NCI-H2107 (cell line): ENCODE measurements at places on chromosomes 4 and X.

DNA sequence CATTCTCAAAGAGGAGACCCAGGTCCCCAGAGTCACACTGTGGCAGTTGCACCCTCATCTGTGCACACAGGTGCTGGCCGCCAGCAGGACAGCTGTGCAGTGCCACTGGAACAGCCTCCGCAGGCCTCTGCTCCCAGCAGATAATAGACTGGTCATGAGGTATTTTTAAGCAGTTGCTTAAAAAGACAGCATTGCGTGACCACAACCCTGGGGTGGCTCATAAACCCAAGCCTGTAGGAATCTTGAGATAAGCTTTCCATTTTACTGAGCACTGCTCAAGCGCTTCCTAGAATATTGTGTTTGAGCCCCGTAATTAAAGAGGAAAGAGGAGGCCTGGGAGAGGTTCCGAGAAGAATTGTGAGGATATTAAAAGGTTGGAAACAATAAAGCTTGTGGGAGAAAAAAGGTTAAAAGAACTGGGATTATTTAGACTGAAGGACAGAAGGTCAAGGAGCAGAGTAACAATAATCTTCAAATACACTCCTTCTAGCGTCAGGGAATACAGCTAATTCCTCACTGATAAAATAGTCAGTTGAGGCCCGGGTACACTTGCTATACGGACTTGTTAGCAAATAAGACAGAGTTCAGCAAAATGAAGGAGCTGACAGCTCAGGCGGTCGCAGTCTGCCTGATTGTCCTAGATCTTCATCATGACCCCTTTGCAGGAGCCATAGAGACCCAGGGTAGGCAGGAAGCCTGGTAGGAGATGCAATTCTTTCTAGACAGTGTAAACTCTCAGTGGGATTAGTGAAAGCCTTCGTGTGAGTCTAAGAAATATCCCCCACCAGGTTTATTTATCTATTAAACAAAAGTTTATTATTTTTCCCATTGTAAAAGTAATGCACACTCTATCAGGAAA is 86.2 kb upstream of the KIT start:
- no peak for DNase-seq

DNA sequence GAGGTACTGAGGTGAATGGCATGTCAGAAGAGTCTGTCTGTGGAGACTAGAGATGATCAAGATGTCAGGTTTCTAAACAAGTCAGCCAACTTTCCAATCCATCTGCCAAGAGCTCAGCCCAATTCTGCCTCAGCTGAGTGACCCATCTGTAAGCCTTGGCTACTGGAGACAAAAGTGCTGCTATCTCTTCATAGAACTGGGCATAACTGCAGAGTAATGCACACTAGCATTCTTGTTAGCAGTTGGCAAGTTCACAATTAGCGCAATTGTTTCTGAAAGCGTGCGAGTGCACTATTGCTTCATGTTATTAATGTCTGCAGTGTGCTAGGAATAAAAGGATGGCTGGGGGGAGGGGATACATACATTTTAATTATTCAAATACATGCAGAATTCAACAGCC is 32.9 kb upstream of the SH3D19 start:
- no peak for DNase-seq

GRCh38 chr4:105840426-105841174 is 54.7 kb upstream of the NPNT start:
- DNase-seq = no peak

DNA sequence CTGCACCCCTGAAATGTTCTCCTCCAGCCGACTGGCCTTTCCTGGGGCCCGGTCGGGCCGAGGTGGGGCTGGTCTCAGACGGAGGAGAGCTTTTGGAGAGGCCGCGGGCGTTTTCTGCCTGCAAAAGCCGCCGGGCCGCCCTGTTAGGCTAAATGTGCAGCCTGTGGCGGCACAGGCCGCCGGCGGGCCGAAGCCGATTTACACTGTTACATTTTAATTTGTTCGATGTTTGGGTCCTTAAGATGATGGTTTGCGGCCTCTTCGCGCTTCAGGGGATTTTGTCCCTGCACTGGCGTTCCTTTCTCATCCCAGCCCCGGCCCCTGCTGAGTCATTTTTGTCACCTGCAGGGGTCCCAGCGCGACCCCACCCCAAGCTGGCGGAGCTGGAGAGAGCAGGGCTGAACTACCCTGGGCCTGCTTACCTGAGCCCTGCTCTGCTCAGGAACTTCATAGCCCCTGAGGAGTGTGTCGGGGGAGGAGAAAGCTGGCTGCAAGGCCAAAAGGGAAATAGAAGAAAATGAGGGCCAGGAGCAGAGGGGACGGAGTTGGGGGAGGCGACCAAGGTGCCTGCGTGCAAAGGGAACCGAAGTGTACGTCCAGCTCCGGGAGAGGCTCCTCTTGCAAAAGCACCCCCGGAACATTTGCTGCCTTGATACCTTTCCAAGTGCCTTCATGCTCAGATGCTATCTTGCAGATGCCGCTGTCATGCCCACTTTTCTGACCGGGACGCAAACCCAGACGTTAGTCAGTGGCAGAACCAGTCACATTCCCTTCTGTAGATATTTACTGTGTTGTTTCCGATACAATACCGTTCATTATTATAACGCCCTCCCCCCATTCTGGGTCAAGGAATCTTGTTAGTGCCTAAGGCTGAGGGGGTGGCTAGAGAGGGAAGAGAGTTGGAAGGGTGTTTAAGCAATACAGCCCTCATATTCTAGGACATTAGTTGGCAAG is 977 bp upstream of the RBBP7 start:
- peak; percentile 44 for DNase-seq

DNA sequence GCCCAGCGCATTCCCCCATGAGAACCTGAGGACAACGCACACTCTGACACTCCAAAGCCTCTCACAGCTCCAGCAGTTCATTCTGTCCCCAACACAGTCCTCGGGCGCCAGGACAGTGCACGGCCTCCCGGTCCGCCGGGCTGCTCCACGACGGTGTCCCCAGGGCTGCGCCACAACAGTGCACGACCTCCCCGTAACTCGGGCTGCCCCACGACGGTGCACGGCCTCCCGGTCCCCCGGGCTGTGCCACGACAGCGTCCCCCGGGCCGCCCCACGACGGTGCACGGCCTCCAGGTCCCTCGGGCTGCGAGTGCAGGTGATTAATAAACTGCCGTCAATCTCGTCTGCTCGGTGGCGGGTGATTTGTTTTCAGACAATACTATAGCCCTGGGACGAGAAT is 585.1 kb upstream of the FRG1 start:
- DNase-seq = no peak

- no peak for DNase-seq
Observed at GRCh38 chr4:153281476-153281875, 63.0 kb upstream of the MND1 start.

GRCh38 chr4:56314207-56314915 is 72.9 kb downstream of the AASDH start:
- no peak for DNase-seq

DNA sequence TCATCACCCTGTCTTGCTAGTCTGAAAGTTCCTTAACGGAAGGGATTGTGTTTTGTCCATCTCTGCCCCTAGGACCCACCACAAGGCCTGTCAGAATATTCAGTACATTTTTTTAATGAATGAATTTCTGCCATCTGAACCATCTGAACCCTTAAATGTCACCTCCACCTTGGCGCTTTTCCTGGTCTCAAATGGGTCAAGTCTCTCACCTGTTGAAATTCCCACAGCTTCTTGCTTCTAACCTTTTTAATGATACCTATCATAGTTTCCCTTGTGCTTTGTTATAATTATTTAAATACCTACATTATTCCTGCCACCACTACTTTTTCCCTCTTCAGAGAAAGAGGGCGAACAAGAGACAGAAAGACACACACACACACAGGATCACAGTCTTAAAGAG is 48.0 kb downstream of the SHROOM4 start:
- no peak for DNase-seq

GRCh38 chr4:181822005-181822375 is 421.2 kb upstream of the TENM3 start:
- no peak for DNase-seq

- no peak for DNase-seq
Observed at GRCh38 chr4:69689599-69689998, 36.6 kb upstream of the UGT2A1 start.

DNA sequence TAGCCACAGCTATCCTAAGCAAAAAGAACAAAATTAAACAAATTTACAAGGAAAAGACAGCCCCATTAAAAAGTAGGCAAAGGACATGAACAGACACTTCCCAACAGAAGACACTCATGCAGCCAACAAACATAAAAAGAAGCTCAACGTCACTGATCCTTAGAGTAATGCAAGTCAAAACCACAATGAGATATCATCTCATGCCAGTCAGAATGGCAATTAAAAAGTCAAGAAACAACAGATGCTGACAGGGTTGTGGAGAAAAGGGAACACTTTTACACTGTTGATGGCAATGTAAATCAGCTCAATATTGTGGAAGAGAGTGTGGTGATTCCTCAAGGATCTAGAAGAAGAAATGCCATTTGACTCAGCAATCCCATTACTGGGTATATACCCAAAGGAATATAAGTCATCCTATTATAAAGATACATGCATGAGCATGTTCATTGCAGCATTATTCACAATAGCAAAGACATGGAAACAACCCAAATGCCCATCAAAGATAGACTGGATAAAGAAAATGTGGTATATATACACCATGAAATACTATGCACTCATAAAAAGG is 163.0 kb upstream of the TET2 start:
- DNase-seq = no peak

GRCh38 chrX:129640737-129641136 is 14.0 kb downstream of the APLN start:
- no peak for DNase-seq

DNA sequence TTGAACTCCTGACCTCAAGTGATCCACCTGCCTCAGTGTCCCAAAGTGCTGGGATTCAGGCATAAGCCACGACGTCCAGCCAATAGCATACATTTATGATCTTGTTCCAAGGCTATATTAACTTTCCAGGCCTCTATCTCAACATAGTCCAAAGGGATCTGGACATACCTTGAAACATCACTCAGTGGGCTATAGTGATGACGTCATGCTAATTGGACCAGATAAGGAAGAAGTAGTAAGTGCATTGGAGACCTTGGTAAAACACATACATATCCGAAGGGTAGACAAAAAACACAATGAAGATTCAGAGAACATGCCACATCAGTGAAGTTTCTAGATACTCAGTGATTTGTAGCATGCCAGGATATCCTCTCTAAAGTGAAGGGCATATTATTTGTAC is 37.4 kb upstream of the USP26 start:
- DNase-seq = no peak

- no peak for DNase-seq
Observed at GRCh38 chr4:68494688-68495087, 47.4 kb downstream of the TMPRSS11E start.

GRCh38 chr4:75030649-75031235 is 97.8 kb downstream of the PARM1 start:
- no peak for DNase-seq

- DNase-seq = no peak
Observed at GRCh38 chrX:53713987-53714579, 27.6 kb upstream of the HUWE1 start.

- peak; percentile 12 for DNase-seq
Observed at GRCh38 chr4:184446132-184446658, 28.2 kb downstream of the IRF2 start.

GRCh38 chrX:53287493-53288138 is 6.2 kb upstream of the IQSEC2 start:
- no peak for DNase-seq

- no peak for DNase-seq
Observed at GRCh38 chr4:72451349-72451748, 117.7 kb downstream of the ADAMTS3 start.

GRCh38 chrX:122586831-122587230 is 597.2 kb upstream of the GRIA3 start:
- no peak for DNase-seq

DNA sequence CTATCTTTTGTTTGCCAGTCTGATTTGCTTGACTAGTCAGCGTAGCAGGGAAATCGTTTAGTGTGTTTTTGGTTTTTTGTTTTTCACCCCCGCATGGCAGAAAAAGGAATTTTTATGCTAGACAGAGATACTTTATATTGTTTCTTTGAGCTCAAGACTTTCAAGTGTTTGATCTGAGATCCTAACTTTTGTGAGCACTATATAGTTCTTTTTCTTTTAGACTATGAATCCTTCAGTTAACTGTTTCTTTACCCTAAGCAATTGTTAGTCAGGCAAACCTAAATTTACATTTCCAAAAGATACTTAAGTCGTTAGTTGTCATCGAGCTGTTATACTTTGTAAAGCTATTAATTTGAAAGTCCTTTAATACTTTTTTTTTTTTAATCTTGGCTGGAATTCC is 73.3 kb downstream of the RAP1GDS1 start:
- no peak for DNase-seq

DNA sequence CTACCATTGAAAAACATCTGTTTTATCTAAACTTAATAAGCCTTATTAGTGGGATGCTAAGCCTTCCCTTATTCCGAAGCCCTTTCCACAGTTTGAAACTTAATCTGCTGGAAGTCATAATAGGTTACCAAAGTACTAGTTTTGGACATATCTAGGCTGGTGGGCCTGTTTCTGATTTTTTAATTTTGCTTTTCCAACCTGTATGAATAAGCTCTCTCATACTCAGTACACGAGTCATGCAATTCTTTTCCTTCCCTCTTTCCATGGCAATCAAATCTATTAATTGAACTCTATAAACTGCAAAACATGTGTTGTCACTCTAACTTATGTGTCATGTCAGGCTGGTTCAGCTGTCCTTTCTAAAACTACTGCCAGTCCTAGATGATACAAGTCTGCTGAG is 91.0 kb downstream of the AMMECR1 start:
- no peak for DNase-seq

- DNase-seq = no peak
Observed at GRCh38 chr4:123265443-123265842, 131.2 kb upstream of the SPRY1 start.

GRCh38 chrX:124530803-124531202 is 184.4 kb downstream of the SH2D1A start:
- DNase-seq = no peak

GRCh38 chr4:163284304-163284703 is 48.1 kb downstream of the NPY1R start:
- DNase-seq = no peak

GRCh38 chr4:152808670-152809069 is 28.9 kb downstream of the ARFIP1 start:
- no peak for DNase-seq

- DNase-seq = no peak
Observed at GRCh38 chrX:98299785-98300184, 1416.1 kb downstream of the RPA4 start.

DNA sequence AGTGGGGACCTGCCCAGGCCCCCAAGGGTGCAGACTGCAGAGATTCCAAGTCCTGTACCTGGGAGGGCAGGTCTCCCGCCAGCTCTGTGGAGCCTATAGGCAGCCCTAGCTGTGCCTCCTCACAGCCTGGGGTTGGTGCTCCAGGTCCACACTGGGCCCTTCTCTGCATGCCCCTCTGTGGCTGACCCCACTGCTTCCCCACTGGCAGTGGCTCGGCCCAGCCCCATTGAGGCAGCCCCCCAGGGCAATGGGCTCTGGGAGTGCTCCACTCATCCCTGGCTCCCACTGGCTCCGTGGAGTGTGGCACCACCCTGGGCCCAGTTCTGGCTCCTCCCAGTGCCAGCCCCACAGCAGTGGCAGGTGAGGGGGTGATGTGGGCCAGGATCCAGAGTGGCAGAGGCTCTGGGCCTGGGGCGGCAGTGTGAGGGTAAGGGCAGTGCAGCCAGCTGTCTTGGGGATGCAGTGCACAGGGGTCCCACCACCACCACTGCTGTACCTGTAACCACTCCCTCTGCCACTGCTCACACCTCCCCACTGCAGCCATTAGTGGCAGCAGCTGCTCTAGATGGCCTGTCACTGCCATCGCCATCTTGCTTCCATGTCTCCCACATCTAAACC is 312.2 kb downstream of the GPM6A start:
- DNase-seq = no peak

GRCh38 chr4:169062897-169063244 is 52.8 kb upstream of the CBR4 start:
- no peak for DNase-seq

GRCh38 chrX:104953251-104953650 is 267.2 kb downstream of the TEX13A start:
- DNase-seq = no peak
